Stimulated activated CD4-positive, alpha-beta T cell treated with anti-CD3 and anti-CD28 coated beads, Interleukin-1b, Interleukin-23, amount 100 ng/mL, for 1 hour (primary cell): ENCODE measurements at places on chromosomes 13 and 19.

DNA sequence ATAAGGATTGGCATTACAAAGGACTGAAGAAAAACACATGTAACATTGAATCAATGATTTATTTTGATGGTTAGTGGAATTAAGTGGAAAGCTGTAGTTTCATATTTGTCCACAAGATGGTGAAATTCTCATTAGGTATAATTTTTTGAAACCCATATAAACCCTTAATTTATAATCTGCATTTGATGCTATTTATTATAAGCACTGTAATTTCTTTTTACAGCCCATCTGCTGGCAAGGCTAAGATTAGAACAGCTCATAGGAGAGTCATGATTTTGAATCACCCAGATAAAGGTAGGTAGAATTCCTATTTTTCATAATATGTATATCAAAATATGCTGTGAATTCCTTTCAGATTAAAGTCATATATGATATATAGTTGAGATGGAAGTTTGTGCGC is 62.2 kb downstream of the DNAJC15 start:
- no peak for DNase-seq

DNA sequence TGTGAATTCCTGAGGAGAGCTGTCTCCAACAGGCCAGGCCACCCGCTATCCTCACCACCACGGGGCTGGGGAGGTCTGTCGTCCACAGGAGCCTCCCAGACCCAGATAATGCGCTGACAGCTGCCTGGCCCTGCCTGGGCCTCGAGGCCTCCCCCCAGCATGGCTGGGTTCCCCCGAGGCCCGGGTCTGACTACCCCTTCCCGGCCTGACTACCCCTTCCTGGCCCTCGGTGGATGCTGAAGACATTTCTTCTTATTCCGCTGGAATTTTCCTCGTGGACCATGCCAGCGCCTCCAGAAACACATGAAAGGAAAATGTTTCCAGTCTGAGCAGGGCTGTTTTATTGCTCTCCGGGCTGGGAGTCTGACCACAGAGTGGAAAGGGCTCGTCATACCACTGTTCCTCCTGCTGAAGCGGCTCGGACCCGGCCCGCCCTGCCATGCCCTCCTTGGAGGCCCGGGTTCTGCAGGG is 16.8 kb upstream of the COMP start:
- DNase-seq: no peak

GRCh38 chr19:18300930-18301717 is 19.7 kb upstream of the JUND start:
- no peak for DNase-seq

GRCh38 chr13:94595001-94595949 is 677 bp downstream of the TGDS start:
- no peak for DNase-seq

GRCh38 chr19:56156768-56157167 is 15.7 kb downstream of the ZNF444 start:
- no peak for DNase-seq

DNA sequence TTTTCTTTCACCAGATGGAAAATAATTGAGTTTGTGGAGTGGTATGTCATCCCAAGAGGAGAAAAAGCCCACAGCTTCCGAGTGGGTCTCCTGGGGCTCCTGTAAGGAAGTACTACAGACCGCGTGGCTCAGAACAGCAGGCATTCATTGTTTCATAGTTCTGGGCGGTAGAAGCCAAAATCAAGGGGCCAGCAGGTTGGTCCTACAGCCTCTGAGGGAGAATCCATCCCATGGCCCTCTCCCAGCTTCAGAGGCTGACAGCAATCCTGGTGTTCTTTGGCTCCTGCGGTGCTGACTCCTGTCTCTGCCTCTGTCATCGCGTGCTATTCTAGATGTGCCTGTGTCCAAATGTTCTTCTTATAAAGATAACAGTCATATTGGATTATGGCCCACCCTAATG is 362.6 kb downstream of the FGF14 start:
- no peak for DNase-seq

GRCh38 chr13:20505405-20506366 is 20.0 kb downstream of the CRYL1 start:
- DNase-seq: no peak

DNA sequence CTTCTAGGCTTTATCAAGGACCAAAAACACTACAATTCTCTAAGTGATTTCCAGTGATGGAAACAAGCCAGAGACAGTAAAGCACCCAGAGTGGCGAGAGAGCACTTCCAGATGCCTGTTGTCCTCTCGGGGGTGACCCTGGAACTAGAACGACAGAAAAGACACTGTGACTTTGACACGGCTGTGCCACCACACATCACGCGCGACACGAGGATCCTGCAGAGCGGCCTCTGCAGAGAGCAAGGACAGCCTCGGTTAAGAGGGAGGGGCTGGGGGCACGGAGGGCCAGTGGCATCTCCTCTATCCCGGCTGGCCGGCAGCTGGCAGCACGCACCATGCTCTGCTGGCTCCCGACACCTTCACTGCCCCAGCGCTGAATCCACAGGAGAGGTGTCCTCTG is 42.3 kb downstream of the SUGP2 start:
- DNase-seq: no peak

DNA sequence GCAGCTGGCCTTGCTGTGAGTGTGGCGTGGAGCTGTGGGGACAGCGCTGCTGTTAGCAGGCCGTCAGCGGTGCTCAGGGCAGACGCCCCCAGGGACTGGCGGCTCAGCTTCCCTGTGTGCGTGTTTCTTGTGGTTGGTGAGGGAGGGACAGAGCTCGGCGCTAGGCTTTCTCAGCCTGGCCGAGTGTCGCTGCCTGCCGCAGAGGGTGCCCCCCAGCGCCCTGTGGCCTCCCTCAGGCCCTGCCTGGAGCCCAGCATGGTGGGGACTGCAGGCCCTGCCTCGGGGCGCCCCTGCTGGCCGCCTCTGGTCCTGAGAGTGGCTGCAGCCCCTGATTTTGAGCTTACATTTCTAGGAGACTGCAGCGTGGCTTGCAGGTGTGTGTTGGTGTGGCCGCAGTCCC is 35.5 kb downstream of the DOT1L start:
- DNase-seq: no peak
